ENCODE measurements at places on chromosomes 1 and 21.

GRCh38 chr21:19236209-19236608, 832.6 kb upstream of the TMPRSS15 start:
- H3K4me3 ChIP-seq, result no peak overlapping the region
- H3K27ac ChIP-seq, result no peak overlapping the region
- H3K27me3 ChIP-seq, result no peaks in the 10 kb centered on the region
- no peaks in the 10 kb centered on the region for H3K36me3 ChIP-seq

DNA sequence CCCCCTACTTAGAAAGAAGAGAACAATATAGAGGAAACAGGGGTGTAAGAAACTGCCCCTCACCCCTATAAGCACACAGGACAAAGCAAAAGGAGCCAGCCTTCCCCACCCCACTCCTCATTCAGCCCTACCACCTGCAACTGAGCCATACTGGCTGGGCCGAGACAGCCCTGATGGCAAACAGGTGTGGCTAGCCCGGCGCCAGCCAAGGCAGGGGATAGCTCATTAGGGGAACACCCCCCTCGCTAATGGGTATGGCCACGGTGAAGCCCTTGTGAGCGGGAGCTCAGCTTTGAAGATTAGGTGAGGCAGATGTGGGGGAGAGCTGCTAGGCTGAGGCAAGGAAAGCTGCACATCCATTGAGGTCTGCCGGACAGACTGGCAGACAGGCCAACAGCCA, 65.5 kb downstream of the ERI3 start:
- H3K27me3 ChIP-seq, result no peaks in the 10 kb centered on the region
- no peak overlapping the region for H3K4me3 ChIP-seq
- H3K27ac ChIP-seq, result no peak overlapping the region
- peaks cover 44% of the 10 kb centered on the region for H3K36me3 ChIP-seq
- no peak for DNase-seq
- no peaks in the 10 kb centered on the region for H3K4me1 ChIP-seq

GRCh38 chr1:23556635-23557470, 2.4 kb downstream of the ID3 start:
- peaks cover 25% of the 10 kb centered on the region for H3K36me3 ChIP-seq
- peaks cover 18% of the 10 kb centered on the region for H3K4me1 ChIP-seq
- peak overlapping the region; percentile 92 for H3K27ac ChIP-seq
- peak overlapping the region; percentile 89 for H3K4me3 ChIP-seq
- peak; percentile 8 for DNase-seq
- H3K27me3 ChIP-seq, result no peaks in the 10 kb centered on the region

DNA sequence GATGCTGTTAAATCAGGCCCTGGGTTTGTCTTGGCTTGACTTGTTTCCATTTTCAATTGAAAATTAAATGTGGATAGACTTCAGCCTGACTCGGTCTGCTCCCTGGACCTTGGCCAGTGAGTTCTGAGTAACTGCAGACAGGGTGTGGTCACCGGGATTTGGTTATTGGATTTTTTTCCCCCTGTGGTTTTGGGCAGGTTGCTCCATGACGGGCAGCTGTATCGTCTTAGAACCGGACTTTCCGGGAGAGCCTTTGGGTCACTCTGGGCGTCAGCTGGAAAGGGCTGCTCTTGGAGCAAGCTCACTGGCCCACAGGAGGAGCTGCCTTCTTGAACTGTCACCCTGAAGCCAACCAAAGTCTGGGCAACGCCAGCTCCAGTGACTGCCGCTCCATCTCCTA, 75.0 kb downstream of the CLIC6 start:
- DNase-seq, result peak; percentile 75
- no peaks in the 10 kb centered on the region for H3K36me3 ChIP-seq
- H3K27me3 ChIP-seq, result no peaks in the 10 kb centered on the region
- no peaks in the 10 kb centered on the region for H3K4me1 ChIP-seq
- no peak overlapping the region for H3K4me3 ChIP-seq

DNA sequence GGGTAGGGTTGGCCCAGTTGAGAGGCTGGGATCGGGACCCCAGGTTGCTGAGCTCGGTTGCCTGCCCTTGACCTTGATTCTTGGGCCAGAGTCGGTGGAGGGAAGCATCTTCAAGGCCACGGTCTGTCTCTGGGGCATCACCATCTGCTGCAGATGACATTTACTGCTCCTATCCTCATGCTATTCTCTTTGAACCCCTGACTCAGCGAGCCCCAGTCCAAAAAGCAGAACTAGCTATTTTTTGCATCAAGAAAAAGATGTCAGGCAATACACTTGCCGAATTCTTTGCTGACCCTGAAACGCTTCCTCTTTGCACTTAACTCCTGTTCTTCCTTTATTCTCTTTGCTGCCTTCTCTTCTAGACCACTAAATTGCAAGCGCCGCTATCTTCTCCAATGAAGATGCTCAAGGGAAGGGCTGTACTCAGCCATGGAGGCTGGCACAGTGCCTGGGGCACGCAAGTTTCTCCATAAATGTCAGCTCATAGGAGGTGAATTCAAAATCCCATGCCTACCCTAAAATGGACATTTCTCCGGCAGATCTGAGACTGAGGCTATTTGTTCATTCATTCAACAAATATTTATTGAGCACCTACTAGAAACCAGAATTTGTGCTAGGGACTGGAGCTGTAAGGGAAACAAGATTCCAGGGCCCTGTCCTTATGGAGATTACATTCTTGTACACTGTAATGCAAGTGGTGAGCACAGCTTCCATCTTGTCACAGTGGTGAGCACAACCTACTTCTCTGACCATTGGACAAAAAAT, 20.5 kb upstream of the CAPZB start:
- H3K36me3 ChIP-seq, result no peaks in the 10 kb centered on the region
- H3K4me3 ChIP-seq, result peak overlapping the region; percentile 5

DNA sequence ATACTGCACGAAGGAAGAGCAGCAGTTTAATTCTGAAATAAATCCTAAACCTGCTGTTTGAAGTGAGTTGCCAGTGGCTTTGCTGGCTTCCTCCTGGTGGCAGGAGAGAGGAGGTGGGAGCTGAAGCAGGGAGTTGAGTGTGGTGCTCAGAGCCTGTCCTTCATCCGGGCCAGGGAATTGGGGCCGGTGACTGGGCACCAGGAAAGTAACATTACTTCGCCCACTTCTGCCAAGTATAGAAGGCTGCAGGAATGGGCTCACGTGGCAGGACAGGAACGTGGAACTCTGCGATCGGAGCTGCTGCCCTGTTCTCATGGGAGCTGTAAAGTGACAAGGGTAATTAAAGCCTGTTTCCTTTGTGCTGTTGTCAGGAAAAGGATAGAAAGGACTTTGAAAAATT, 8.7 kb downstream of the TOR3A start:
- no peak overlapping the region for H3K4me3 ChIP-seq
- H3K27ac ChIP-seq, result peak overlapping the region; percentile 71
- peaks cover 15% of the 10 kb centered on the region for H3K4me1 ChIP-seq

- H3K27me3 ChIP-seq, result no peaks in the 10 kb centered on the region
- no peaks in the 10 kb centered on the region for H3K36me3 ChIP-seq
Measured at GRCh38 chr1:93692983-93693591, 11.4 kb upstream of the BCAR3 start.

DNA sequence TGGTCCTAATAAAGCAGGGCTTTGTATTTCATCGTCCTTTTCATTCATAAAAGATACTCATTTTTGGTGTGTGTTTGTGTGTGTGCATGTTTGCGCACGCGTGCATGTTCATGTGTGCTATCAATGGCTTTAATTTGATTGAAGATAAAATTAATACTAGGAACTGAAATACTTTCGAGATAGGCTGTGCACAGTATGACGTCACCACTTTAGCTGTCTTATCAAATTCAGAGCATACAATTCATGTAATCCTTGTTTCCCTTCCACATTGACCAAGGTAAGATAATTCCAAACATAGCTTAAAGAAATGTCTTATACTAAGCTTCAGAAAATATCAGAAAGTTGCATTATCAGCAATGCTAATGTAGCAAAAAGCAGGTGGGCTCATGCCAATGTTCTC, 113.6 kb upstream of the CYYR1 start:
- no peaks in the 10 kb centered on the region for H3K4me1 ChIP-seq
- H3K27ac ChIP-seq, result no peak overlapping the region
- no peak overlapping the region for H3K4me3 ChIP-seq
- H3K27me3 ChIP-seq, result no peaks in the 10 kb centered on the region
- no peak for DNase-seq
- H3K36me3 ChIP-seq, result no peaks in the 10 kb centered on the region

DNA sequence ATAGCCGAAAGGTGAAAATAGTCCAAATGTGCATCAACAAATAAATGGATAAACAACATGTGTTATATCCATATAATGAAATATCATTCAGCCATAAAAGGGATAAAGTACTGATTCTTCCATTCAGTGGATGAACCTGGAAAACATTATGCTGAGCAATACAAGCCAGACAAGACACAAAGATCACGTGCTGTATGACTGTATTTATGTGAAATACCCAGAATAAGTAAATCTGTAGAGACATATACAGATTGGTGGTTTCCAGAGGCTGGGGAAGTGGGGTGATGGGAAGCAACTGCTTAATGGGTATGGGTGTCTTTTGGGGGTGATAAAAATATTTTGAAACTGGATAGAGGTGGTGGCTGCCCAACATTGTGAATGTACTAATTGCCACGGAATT, 13.3 kb upstream of the GSTM4 start:
- DNase-seq, result no peak
- no peaks in the 10 kb centered on the region for H3K27me3 ChIP-seq
- H3K27ac ChIP-seq, result no peak overlapping the region
- H3K4me3 ChIP-seq, result no peak overlapping the region

DNA sequence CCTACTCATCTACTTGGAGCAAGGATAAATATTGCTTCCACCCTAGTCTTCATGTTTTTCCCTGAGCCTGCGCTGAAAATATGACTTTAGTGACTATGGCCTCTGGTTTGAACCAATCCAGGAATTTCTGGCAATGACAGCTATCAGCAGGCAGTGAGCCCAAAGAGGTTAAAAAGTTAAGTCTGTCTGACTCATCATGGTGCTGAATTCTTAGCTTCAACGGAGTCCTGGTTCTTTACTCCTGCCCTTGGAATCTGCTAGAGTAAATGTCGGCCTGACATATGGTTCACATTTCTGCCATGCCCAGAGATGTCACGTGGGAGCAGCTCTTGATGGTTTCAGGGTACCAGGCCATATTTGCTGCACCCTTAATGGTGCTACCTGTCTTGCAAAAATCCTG, 351.6 kb upstream of the PLXNA2 start:
- H3K27ac ChIP-seq, result no peak overlapping the region
- H3K4me1 ChIP-seq, result no peaks in the 10 kb centered on the region
- no peaks in the 10 kb centered on the region for H3K36me3 ChIP-seq
- no peaks in the 10 kb centered on the region for H3K27me3 ChIP-seq

GRCh38 chr1:97314685-97315084, 593.1 kb downstream of the PTBP2 start:
- no peak for DNase-seq
- no peaks in the 10 kb centered on the region for H3K36me3 ChIP-seq
- no peaks in the 10 kb centered on the region for H3K27me3 ChIP-seq
- H3K4me3 ChIP-seq, result no peak overlapping the region

- H3K4me1 ChIP-seq, result no peaks in the 10 kb centered on the region
- no peak overlapping the region for H3K4me3 ChIP-seq
- no peak overlapping the region for H3K27ac ChIP-seq
- H3K36me3 ChIP-seq, result no peaks in the 10 kb centered on the region
- peaks cover 5% of the 10 kb centered on the region for H3K27me3 ChIP-seq
- DNase-seq, result no peak
Measured at GRCh38 chr1:40887012-40887378, 24.8 kb upstream of the CITED4 start.

GRCh38 chr1:209534496-209535250, 48.8 kb upstream of the CAMK1G start:
- H3K36me3 ChIP-seq, result no peaks in the 10 kb centered on the region
- H3K27ac ChIP-seq, result no peak overlapping the region
- no peak for DNase-seq
- no peaks in the 10 kb centered on the region for H3K27me3 ChIP-seq

GRCh38 chr1:86687595-86687994, 16.8 kb upstream of the SH3GLB1 start:
- no peaks in the 10 kb centered on the region for H3K27me3 ChIP-seq
- H3K36me3 ChIP-seq, result no peaks in the 10 kb centered on the region
- DNase-seq, result no peak
- H3K27ac ChIP-seq, result no peak overlapping the region

- no peaks in the 10 kb centered on the region for H3K27me3 ChIP-seq
- no peak for DNase-seq
- H3K27ac ChIP-seq, result no peak overlapping the region
- no peaks in the 10 kb centered on the region for H3K4me1 ChIP-seq
Measured at GRCh38 chr1:33784876-33785275, 79.0 kb upstream of the HMGB4 start.

- no peaks in the 10 kb centered on the region for H3K27me3 ChIP-seq
- H3K36me3 ChIP-seq, result peaks cover 17% of the 10 kb centered on the region
- no peak for DNase-seq
Measured at GRCh38 chr21:29318354-29318753, 19.6 kb downstream of the BACH1 start.

GRCh38 chr21:35801391-35801790, 258.9 kb downstream of the SETD4 start:
- peaks cover 5% of the 10 kb centered on the region for H3K4me1 ChIP-seq
- no peaks in the 10 kb centered on the region for H3K36me3 ChIP-seq
- H3K27ac ChIP-seq, result no peak overlapping the region
- H3K27me3 ChIP-seq, result no peaks in the 10 kb centered on the region
- DNase-seq, result no peak

GRCh38 chr1:67192902-67193301, 26.6 kb downstream of the IL23R start:
- DNase-seq, result no peak
- no peak overlapping the region for H3K4me3 ChIP-seq
- no peaks in the 10 kb centered on the region for H3K36me3 ChIP-seq
- H3K27ac ChIP-seq, result no peak overlapping the region
- no peaks in the 10 kb centered on the region for H3K27me3 ChIP-seq
- H3K4me1 ChIP-seq, result no peaks in the 10 kb centered on the region

DNA sequence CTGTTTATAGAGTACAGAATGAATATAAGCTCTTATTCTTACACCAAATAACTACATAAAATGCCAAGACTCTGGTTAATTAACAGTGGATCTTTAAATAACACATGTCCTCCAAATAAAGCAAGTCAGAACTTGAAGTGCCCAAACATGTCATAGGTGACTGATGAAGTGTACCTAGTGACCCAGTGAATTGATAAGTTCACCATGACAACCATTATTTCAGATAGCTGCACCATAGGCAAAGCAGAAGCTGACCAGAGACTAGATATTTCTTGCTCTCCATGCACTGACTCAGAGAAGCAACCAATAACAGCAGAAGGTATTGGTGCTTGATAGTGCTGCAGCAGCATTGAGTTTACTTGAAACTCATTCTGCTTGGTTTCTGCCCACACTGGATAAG, 192.1 kb downstream of the DUSP10 start:
- no peak for DNase-seq
- no peak overlapping the region for H3K4me3 ChIP-seq
- H3K27ac ChIP-seq, result no peak overlapping the region
- H3K4me1 ChIP-seq, result no peaks in the 10 kb centered on the region

GRCh38 chr1:216064643-216065042, 358.6 kb downstream of the USH2A start:
- H3K27ac ChIP-seq, result no peak overlapping the region
- H3K4me3 ChIP-seq, result no peak overlapping the region
- H3K27me3 ChIP-seq, result no peaks in the 10 kb centered on the region

- H3K4me3 ChIP-seq, result no peak overlapping the region
- H3K27ac ChIP-seq, result no peak overlapping the region
- H3K4me1 ChIP-seq, result no peaks in the 10 kb centered on the region
- H3K36me3 ChIP-seq, result no peaks in the 10 kb centered on the region
Measured at GRCh38 chr1:14626869-14627607, 28.6 kb downstream of the KAZN start.

- no peak overlapping the region for H3K27ac ChIP-seq
- H3K4me3 ChIP-seq, result no peak overlapping the region
- DNase-seq, result no peak
- H3K27me3 ChIP-seq, result no peaks in the 10 kb centered on the region
Measured at GRCh38 chr1:172004671-172005070, 163.4 kb downstream of the DNM3 start.
